Common myeloid progenitor, CD34-positive (primary cell): ENCODE measurements at places on chromosomes 16 and 17.

DNA sequence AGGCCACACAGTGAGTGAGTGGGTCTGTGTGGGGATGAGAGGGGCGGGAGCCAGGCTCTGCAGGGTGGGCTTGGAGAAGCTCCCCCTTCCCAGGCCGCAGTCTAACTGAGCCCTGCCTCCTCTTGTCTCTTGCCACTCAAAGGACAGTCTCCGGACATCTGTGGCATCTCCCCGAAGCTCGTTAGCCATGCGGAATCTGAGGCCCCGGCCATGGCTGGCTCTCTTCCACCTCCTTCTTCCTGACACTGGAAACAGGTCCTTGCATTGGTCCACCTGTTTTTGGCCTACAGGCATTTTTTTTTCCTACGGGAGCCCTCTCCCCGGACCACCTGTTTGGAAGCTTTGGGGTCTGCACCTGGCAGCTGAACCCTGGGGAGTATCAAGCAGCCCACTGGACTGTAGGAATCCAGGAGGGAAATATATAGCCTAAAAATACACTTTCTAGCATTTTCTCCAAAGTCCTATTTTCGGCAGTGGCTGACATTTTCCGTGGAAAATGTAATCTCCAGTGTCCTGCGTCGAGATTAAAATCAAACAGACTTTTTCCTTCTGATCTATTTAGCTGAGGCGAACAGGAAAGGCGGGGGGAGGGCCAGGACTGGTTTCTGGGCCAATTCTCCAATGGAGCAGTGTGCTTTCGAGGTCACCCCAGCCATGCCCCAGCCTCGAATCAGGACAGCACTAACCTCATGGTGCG, 9.1 kb downstream of the ATP2A3 start:
- no peak for DNase-seq

- DNase-seq: no peak
Measured at GRCh38 chr16:68734782-68735181, 2.3 kb upstream of the CDH1 start.

DNA sequence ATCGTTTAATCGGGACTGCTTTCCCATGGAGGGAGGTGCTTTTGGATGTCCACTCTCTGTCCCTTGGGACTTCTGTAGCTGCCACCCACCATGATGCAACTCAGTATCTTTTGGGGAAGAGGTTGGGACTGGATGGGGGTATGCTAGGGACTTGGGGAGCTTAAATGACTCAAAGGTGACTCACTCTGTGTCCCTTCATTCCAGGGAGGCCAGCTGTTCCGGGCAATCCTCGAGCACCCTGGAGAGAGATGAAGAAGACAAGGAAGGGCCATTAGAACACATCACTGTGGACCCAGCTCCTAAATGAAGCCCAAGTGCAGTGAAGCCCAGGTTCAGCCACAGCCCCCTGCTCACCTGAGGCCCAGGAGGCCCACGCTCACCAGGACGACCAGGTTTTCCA, 4.6 kb downstream of the COL1A1 start:
- no peak for DNase-seq

GRCh38 chr16:68486502-68487202, 38.3 kb upstream of the SMPD3 start:
- no peak for DNase-seq

DNA sequence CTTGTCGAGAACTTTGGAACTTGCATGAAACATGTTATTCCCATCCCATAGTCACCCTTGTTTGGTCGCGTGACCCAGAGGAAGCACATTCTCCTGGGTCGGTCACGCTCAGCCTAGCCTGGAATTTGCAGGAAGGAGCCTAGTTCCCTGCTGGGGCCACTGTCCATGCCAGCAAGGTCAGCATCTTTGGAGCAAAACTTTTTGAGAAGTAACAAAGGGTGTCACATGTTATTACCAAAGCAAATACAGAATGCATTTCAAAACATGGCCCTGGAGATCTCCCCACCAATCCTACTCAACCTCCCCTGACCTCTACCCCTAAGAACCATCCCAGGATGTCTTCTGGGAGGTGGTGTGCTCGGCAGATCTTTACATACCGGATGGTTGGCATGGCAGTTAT, 26.2 kb upstream of the IRF8 start:
- no peak for DNase-seq

DNA sequence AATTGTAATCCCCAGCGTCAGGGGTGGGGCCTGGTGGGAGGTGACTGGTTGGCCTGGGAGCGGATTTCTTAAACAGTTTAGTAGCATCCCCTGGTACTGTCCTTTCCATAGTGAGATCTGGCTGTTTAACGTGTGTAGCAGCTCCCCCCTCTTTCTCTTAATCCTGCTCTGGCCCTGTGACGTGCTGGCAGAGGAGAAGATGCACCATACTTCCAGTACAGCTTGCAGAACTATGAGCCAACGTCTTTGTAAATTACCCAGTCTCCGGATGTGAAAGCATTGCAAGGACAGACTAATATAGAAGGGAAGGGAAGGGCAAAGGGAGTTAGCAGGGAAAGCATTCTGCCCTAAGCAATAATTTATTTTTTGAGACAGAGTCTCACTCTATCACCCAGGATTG, 83.9 kb downstream of the RMI2 start:
- DNase-seq: no peak

DNA sequence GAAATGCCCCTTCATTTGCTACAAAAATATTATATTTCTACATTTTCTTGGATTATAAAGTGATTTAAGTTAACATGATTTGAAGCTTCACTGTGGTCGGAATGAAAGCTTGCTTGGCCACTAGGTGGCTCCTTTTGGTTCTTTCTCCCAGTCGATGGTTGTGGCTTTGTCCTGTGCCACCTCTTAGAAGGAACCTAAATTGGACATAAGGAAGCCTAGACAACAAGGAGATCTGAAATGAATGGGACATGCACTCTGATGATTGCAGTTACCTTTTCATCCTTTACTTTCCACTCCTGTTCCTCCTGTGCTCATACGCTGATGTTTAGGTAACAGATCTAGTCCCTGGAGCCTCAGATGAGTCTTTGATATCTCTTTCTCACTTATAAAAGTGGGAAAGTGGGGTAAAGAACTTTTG, 39.2 kb downstream of the FTO start:
- peak; percentile 26 for DNase-seq

DNA sequence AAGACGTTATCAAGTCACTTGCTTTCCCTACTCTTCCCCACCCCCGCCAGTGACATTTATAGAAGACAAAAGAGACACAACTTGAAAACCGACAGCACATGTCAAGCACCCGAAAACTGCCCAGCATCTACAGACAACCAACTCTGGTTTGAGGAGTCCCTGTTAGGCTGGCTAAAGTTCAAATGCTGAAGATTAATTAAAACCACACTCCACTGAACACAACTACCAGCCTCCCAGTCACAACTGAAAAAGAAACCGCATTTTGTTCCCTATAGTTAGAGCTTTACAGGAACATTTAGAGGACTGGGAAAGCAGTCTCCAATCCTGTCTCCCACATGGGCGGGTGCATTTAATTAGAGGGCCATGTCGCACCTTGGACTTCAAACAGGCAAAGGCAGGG, 73.0 kb upstream of the COX10 start:
- DNase-seq: no peak

GRCh38 chr16:2955779-2956578, 8.1 kb upstream of the KREMEN2 start:
- DNase-seq: peak; percentile 53

DNA sequence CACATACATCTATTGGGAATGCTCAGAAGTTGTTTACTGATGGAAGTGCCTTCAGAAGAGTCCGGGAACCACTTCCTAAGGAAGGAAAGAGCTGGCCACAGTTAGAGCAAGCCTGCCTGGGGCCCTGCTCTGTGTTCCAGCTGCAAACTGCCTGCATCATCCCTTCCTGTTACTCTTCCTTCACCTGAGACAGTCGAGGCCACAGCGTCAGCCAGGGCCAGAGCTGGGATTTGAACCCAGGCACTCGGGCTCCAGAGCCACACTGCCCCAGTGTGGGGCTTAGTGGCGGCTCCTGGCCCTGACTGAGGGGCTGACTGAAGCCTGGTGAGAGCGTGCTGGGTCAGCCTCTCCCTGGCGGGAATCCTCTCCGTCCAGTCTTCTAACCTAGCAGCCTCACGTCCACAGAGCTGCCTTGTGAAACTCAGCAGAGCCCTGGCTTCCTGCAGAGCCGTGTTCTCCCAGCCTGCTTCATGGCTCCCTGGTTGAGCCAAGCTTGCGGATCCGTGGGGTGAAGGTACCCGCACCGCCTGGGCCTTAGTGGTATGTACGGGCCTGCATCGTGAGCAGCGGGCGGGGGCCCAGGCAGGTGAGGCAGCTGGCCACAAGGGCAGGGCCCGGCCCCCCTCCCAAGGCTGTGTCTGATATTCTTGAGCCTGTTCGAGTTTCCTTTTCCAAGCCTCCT, 4.6 kb upstream of the C17orf99 start:
- no peak for DNase-seq

- DNase-seq: peak; percentile 94
Measured at GRCh38 chr17:13594762-13595598, 6.7 kb downstream of the HS3ST3A1 start.

- no peak for DNase-seq
Measured at GRCh38 chr17:41026715-41027471, at the start of gene KRTAP1-5. TSS of gene KRTAP1-5 (minus strand) at chr17:41027208. CDS start at chr17:41027155, 53 bp downstream.

DNA sequence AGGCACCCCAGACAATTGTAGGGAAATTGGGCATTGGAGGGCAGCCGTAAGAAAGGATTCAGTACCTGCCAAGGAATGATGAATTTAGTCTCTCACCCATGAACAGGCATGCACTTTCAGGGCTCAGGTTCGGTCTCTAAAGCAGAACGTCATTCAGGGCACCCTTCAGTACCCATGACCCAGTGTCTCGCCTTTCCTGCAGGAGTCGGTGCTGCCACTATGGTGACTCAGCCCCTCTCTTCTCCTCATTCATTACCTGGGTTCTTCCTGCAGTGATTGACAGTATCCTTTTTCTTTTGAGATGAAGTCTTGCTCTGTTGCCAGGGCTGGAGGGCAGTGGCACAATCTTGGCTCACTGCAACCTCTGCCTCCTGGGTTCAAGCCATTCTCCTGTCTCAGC, 8.4 kb downstream of the SOST start:
- DNase-seq: no peak

DNA sequence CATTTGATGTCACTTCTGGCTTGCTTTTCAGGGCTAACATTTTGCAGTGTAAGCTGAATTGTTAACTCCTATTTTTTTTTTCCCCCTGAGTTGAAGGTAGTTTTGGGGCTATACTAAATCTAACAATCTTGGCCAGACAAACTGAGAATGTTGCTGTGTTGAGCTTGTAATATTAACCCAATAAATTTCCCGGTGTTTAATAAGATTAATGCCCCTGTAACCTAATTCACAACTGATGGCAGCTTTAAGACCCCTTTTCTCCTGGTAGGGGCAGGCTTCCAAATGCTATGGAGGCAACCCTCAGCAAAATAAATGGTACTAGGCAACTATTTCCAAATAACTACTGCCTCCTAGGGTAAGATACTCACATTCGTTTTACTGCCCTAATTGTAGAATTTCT, 549.6 kb upstream of the KIF2B start:
- DNase-seq: no peak

DNA sequence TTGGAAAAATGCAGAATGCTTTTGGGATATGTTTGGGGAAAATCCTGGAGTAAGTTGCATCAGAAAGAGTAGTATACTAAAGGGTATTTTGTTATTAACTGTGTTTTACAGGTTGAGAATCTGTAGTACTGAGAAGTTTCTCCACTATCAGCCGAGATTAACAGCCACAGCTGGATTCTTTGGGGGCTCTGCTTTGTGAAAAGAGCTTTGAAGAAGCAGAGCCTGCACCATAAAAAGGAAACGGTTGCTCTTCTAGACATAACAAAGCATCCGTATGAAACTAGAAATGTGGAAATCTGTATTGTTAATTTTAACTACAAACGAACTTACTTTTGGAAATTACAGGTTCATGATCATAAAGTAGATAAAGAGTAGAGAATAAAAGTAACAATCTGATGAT, 5.3 kb downstream of the NLK start:
- peak; percentile 43 for DNase-seq

GRCh38 chr16:82358606-82359221, 188.7 kb upstream of the MPHOSPH6 start:
- DNase-seq: no peak

DNA sequence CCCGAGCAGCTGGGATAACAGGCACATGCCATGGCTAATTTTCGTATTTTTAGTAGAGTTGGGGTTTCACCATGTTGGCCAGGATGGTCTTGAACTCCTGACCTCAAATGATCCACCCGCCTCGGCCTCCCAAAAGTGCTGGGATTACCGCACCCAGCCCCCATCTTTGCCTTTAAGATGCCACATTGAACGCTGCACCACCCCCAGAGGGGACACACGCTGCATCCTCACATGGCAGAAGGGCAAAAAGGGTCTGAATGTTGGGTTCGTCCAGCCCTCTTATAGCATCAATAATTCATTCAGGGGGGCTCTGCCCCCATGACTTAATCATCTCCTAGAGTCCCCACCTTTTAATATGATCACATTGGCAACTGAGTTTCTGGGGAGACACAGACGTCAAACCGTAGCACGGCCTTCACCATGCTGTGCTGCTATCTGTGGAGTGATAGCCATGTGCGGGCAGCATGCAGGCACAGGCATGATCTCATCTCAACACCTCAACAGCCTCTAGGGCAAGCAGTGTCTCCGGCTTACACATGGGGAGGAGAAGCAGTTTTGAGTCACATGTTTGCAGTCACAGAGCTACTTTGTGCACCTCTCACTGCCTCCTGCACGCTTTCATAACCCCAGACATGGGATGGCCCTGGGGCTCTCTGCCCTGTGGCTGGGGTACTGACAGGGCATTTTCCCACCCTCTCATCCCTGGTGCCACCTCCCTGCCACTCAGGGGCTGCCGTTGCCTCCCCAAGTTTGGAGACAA, 30.0 kb downstream of the IL21R start:
- DNase-seq: no peak

GRCh38 chr17:82214012-82214628, 1.5 kb upstream of the CCDC57 start:
- DNase-seq: no peak

DNA sequence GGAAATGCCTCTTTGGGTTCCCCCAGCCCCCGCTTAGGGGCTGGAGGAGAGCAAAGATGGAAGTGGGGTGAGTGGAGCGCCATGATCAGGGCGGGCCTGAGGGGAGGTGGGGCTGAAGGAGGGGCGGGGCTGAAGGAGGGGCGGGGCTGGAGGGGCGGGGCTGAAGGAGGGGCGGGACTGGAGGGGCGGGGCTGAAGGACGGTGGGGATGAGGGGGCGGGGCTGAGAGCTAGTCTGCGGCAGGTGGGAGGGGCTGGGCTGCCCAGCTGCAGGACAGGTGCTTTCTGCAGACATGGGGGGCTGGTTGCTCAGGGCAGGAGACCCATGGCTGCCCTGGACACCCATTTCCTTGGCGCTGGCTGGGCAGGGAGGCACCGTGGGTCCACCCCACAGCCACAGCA, 39.1 kb upstream of the PABPN1L start:
- no peak for DNase-seq

GRCh38 chr16:1461146-1461545, 13.7 kb downstream of the CLCN7 start:
- DNase-seq: no peak

GRCh38 chr16:17101646-17102045, 369.1 kb downstream of the XYLT1 start:
- peak; percentile 4 for DNase-seq

DNA sequence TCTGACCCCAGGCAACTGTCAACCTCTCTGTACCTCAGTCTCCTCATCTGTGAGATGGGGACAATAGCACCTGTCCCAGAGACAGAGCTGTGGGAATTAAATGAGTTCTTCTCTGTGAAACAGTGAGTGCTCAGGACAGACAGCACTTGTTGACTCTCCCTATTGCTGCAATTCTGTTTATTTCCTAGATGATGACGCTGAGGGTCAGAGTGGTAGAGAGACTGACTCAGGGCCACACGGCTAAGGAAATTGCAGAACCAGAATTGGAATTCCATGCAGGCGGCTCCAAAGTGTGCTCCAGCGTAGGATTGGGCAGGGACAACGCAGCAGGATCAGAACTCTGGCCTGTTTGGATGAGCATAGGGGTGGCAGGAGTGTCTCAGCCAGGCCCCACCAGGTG, 302.2 kb downstream of the C16orf95 start:
- DNase-seq: no peak
